ENCODE measurements at places on chromosomes 5 and 9.

DNA sequence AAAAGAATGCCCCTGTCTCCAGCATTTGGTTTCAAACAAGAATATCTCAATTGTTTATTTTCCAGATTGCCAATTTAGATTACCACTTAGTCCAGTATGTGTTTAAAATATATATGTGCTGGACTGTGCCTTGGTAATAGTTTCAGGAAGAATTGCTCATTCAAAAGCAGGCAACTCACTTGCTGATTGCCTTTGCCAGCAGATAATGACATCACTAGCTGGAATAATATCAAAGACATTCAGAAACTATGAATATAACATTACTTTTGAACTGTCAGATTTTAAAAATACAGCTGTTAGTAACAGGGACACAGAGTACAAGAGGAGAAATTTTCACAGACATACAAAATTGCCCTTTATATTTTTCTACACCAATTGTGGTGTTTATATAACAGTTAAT lies 96.0 kb upstream of the ITGA2 start:
- DNase-seq: no peak

DNA sequence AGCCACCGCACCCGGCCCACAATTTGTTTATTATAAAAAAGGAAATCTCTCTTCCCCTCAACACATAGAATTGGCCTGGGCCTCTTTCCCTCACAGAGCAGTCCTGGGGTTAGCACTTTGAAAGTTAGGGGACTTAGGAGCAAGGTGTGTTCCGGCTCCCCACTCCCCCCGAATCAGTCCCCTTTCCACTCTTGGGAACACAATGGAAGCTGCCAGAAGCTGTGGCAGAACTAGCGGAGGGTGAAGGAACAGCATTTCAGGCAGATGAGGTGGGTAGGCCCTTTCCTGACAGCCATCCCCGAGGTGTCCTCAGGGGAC lies 16.4 kb upstream of the C5orf47 start:
- no peak for DNase-seq

GRCh38 chr5:2749514-2750025 lies 1.9 kb downstream of the IRX2 start:
- DNase-seq: no peak

DNA sequence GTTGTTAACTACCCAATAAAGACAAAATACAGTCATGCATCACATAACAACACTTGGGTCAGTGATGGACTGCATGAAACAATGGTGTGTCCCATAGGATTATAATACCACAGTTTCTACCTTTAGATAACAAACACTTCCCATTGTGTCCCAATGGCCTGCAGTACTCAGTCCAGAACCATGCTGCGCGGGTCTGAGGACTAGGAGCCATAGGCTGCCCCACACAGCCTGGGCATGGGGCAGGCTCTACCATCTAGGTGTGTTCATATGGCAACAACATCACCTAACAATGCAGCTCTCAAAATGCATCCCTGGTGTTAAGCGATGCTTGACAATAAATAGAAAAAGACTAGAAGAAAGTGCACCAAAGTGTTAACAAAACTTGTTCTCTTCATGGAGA lies 6.8 kb downstream of the IPPK start:
- DNase-seq: no peak

DNA sequence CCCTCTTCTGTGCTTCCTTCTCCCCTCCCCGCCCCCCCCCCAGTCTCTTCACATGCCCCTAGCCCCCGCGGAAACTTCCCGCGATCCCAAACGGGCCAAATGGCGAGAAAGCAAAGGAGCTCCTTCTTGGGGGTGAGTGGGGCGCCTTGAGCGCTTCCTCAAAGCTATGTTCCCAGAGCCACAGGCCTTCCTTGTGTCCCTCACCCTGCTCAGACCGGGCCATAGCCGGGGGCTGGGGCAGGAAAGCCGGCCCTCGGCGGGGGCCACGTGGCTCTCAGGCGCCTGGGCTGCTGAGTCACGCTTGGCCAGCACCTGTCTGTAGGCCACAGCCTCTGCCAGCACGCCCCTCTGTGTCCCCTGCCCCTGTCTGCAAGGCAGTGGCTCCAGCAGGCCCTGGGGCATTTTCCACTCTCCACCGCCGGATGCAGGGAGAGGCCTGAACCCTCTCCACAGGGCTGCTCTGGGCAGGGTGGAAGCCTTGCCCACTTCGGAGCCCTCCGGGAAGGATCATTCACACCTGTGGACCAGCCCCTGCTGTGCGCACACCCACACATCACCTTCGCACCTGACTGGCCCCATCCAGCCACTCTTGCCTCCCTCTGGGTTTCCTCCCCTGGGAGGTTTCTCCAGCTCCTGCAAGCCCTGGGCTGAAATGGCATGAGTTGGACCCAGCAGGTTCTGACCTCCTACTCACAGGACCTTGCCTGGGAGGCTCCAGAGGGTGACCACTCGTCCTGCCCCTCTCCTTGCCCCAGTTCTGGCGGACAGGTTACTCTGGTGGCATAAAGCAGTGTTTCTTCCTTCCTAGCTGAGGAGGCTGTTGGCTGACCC lies 1.2 kb upstream of the SQSTM1 start:
- DNase-seq: peak; percentile 54

DNA sequence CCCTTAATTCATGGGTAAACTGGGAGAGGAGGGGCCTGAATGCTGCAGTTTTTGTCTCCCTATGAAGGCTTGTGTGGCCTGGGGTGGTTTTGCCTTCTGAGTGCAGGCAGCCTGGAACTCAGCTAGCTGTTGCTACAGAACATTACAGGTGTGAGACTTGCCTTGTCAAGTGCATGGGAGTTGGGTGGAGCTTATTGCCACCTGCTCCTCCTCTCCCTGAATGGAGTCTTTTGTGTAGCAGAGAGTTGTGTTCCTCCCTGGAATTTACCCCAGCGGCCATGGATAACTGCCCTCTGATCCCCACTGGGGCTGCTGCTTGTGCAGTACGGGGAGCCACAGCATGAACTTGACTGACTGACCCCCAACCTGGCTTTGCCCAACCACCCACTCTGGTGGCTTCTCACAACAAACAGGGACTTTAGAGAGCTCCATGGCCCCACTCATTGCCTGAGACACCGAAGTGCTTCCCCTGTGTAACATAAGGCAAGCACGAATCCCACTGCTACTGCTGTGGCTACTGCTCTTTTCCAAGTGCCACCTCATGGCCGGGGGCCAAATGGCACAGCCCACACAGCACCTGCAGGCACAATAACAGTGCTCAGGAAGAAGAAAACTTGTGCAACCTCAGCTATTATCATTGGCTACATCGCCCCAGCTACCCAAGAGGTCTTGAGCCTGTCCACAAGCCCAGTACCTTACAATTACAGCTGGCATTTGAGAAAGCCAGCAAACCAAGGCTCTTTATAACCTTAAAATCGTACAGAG lies 942.9 kb downstream of the CDH18 start:
- DNase-seq: no peak

- DNase-seq: no peak
Observed at GRCh38 chr5:172689801-172690200, 48.7 kb downstream of the NEURL1B start.

- DNase-seq: peak; percentile 66
Observed at GRCh38 chr5:154756009-154756867, 1.1 kb downstream of the LARP1 start.

Measured in large intestine (tissue), 12 donors.